CD4-positive, alpha-beta memory T cell (primary cell): ENCODE measurements at places on chromosomes 2 and 18.

GRCh38 chr2:97739020-97739892, 25.9 kb downstream of the ZAP70 start:
- H3K27me3 ChIP-seq: no peaks in the 10 kb centered on the region
- H3K4me1 ChIP-seq: peaks cover 41% of the 10 kb centered on the region
- no peak overlapping the region for H3K4me3 ChIP-seq
- DNase-seq: no peak

GRCh38 chr2:233075141-233075965, 15.2 kb downstream of the INPP5D start:
- H3K27me3 ChIP-seq: no peaks in the 10 kb centered on the region
- H3K36me3 ChIP-seq: peaks cover 7% of the 10 kb centered on the region
- no peak for DNase-seq
- H3K4me3 ChIP-seq: peak overlapping the region; percentile 41
- peak overlapping the region; percentile 44 for H3K27ac ChIP-seq

DNA sequence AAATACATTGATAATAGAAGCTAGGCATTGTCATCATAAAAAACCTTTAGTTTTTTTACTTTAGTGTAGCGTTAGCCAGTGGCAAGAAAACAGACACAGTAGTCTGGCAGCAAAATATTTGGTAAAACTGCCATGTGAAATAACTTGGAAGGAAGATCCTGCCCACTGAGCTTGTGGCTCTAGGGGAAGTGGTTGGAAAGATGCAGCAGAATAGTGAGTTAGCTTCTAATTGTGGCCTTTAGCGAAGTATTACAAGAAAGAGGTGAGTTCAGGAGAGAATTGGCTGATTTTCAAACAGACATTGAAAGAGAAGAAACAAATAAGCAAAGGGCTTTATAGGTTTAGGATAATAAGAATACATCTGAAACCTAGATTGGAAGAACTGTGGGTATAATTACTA, 1887.8 kb upstream of the CELF4 start:
- DNase-seq: no peak
- no peak overlapping the region for H3K27ac ChIP-seq
- no peaks in the 10 kb centered on the region for H3K36me3 ChIP-seq
- H3K4me3 ChIP-seq: no peak overlapping the region

DNA sequence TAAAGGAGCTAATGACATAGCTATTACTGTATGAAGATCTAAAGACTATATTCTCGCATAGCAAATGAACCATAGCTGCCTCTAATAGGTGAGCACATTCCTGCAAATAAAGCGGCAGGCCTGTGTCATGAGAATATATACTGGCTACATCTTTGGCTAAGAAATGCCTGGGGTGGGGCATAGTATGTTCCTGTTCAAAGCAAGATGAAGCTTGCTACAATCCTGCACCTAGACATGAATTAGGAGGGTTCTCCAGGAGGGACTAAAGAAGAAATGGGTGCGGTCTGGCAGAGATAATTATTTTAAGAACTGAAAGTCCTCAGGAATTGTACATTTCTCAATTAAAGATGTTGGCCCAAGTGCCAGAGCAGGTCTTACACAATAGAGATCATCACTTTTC, 46.8 kb upstream of the PLA2R1 start:
- no peak overlapping the region for H3K27ac ChIP-seq
- no peaks in the 10 kb centered on the region for H3K4me1 ChIP-seq
- no peaks in the 10 kb centered on the region for H3K36me3 ChIP-seq
- H3K4me3 ChIP-seq: no peak overlapping the region
- no peak for DNase-seq
- H3K27me3 ChIP-seq: no peaks in the 10 kb centered on the region

- H3K4me3 ChIP-seq: no peak overlapping the region
- no peak for DNase-seq
- no peaks in the 10 kb centered on the region for H3K36me3 ChIP-seq
These were observed 36.4 kb upstream of the GLI2 start for GRCh38 chr2:120699292-120699691.
